ENCODE measurements at places on chromosomes 7 and 10.

GRCh38 chr7:33698692-33699128, 206.6 kb upstream of the BMPER start:
- no peak for DNase-seq

DNA sequence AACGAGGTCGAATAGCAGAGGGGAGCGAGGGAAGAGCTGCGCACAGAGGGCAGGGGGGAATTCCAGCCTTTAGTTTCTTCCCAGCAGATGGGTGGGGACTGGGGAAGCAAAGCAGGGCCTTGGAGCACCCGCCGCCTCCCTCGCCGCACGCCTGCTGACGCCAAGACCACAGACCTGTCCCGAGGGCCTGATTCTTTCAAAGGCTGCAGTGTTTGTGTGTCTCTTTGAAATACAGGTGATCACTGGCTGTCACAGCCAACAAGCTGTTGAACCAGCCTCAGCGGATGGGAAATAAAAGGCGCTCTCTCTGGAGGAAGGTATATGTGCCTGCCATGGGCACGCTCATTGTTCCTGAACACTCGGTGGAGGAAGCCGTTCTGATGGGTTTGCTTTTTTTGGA, 119.3 kb downstream of the FAM53B start:
- no peak for DNase-seq

GRCh38 chr10:48391994-48392393, 85.5 kb downstream of the MAPK8 start:
- no peak for DNase-seq

DNA sequence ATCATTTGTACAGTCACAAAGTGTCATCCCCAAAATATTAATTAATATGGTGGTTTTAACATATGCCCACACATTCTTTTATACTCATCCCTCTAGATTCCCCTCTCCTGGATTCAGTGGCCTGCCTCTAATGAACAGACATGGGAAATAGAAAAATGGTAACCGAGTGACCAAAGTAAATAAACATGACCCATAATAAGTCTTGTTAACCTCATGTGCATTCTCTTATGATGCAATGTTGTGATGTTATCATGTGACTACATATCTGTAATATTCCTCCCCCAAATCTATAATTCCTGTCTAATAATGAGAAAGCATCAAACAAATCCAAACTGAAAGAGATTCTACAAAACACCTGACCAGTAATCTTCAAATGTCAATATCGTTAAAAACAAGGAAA, 164.5 kb upstream of the PRSS1 start:
- DNase-seq, result no peak

DNA sequence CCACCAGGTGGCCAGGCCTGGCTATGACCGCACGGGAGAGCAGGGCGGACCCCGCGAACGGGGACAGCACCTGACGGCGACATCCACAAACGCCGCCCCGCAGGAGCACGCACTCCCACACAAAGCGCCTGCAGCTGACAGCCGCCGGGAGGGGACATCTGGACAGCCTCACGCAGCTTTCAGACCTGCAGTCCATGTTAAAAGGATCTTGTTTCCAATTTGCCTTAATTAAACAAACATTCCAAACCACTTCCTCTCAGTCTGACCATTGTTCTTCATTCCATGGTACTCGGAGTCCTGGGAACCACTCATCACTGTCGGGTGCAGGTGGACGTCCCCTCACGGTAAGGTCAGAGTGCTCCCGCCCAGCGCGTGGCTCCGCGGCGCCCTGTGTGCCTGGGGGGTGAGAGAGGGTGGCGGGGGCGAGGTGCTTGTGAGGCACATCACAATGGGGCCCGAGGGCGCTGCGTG, 5.9 kb upstream of the GPER1 start:
- no peak for DNase-seq

Data from CD4-positive, alpha-beta memory T cell (primary cell).